ENCODE measurements at places on chromosomes 1 and 21.

DNA sequence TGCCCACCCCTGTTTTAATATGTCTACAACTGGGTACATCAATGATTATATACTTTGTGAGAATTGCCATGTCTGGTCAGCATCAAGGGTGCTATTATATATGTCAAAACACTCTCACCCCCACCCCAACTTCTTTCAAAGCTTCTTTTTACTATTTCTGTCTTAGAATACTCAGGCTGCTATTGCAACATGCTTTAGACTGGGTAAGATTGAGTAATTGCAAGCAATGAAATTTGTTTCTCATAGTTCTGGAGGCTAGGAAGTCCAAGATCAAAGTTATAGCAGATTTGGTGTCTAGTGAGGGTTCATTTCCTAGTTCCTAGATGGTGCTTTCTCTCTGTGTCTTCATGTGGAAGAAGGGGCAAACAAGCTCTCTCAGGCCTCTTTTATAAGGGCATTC, 100.5 kb upstream of the KCNK1 start:
- peak; percentile 2 for DNase-seq

- DNase-seq: peak; percentile 58
These were observed 60.9 kb downstream of the TBX19 start for GRCh38 chr1:168341483-168341975.

GRCh38 chr21:15059397-15059796, 5.4 kb downstream of the NRIP1 start:
- no peak for DNase-seq

GRCh38 chr1:61455400-61455799, 269.5 kb downstream of the TM2D1 start:
- DNase-seq: no peak

- DNase-seq: no peak
These were observed 89.5 kb upstream of the KCTD3 start for GRCh38 chr1:215477632-215478031.

DNA sequence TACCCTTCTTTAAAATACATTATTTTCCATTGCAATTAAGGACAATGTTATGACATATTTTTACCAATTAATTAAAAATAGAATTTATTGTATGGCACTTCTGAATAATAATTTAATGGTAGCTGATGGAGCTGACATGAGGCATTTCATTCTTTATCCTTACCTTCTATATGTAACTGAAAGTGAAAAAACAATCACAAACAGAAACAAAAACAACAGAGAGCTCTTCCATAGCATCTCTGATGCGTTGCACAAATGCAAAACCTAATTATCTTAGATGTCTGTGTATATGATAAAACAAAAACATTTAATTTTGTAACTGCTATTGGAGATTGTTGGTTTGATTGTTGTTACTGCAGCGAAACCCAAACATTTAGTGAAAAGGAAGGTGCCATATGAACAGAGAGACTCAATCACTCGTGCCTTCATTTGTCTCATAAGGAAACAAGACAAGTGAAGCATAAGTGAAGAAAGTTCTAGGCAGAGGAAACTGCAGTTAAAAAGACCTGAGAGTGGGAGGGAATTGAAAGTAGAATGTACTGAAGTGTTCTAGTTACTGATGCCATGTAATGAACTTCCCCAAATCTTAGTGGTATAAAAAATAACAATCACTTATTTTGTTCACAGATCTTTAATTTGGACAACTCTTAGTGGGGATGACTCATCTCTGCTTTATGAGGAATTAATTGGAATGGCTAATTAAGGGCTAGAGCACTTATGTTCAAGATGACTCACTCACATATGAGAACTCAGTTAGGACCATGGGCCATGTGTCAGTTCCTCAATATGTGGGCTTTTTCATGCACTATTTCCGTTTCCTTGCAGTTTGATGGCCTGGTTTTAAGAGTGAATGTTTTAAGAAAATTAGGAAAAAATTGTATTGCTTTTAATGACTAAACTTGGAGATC, 245.0 kb upstream of the OLFM3 start:
- no peak for DNase-seq

DNA sequence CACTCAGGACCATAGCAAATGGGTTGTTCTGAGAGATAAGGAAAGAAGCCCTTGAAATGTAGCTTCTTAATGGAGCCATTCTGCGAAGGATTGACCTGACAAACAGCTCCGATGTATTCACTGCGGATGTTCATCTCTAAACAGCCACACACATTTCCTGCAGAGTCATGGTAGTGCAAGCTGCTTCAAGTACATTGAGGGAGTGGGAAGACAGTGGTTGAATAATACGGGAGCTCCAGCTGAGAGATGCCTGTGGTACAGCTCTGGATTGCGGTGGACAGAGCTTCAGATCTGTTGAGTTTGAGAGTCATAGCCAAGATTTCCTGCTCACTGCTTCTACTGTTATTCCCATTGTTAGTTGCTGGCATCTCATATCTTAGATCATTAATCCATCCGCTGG, 86.6 kb downstream of the ZBTB18 start:
- DNase-seq: no peak

- DNase-seq: peak; percentile 6
These were observed 389.1 kb downstream of the HLX start for GRCh38 chr1:221268295-221268694.

- no peak for DNase-seq
These were observed 1.9 kb downstream of the DDAH1 start for GRCh38 chr1:85462931-85463649.

- DNase-seq: no peak
These were observed 145.1 kb upstream of the EDN2 start for GRCh38 chr1:41629571-41629970.

GRCh38 chr1:156608036-156608674, 6.9 kb upstream of the GPATCH4 start:
- peak; percentile 78 for DNase-seq

DNA sequence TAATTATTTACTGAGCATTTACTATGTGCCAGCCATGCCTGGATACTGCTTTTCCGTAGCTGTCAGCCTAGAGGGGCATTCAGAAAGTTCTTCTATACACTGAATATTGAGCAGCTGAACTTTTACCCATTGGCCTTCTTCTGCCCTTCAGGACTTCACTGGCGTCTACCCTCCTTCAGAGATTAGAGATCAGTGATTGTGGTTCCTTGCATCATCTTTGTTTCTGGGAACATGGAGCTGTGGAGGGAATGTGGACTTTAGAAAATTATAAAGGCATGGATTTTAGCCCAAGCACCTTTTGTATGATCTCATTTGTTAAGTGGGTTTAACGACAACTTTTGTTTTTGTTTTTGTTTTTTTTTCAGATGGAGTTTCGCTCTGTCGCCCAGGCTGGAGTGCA, 58.7 kb upstream of the POU3F1 start:
- no peak for DNase-seq

DNA sequence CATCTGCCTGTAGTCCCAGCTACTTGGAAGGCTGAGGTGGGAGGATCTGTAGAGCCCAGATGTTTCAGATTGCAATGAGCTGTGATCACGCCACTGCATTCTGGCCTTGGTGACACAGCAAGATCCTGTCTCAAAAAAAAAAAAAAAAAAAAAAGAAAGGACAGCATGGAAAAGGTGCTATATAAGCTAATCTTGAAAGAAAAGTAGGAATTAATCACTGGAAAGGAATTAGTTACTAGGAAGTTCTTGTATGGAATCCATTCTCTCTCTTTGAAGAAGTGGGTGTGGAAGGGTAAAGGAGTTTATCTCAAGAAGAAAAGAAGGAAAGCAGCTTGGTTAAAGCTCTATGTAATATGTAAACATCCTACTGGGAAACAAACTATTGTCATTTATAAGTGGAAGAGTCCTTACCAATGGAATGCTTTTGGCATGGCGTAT, 339.2 kb downstream of the DPYD start:
- DNase-seq: no peak

- DNase-seq: peak; percentile 84
These were observed 56.9 kb upstream of the IVNS1ABP start for GRCh38 chr1:185373813-185374529.

- DNase-seq: no peak
These were observed 42.8 kb upstream of the PPP2R5A start for GRCh38 chr1:212242288-212242984.

DNA sequence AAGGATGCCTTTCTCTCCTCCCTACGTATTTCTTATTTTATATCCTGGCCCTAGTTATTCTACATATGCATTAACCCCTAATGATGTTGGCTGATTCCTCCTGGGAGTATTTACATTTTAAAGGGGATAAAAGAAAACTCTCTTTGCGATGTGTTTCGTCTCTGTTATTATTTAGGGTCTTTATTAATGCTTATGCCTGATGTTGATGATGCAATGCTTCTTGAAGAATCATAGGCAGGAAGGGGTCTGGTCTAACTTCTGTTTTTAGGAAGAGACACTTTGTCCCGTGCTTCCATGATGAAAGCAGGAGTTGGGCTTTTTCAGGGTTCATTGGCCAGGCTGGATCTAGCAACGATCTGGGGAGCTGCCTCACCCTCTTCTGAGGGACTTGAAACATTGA, 761 bp upstream of the NPHS2 start:
- DNase-seq: no peak

DNA sequence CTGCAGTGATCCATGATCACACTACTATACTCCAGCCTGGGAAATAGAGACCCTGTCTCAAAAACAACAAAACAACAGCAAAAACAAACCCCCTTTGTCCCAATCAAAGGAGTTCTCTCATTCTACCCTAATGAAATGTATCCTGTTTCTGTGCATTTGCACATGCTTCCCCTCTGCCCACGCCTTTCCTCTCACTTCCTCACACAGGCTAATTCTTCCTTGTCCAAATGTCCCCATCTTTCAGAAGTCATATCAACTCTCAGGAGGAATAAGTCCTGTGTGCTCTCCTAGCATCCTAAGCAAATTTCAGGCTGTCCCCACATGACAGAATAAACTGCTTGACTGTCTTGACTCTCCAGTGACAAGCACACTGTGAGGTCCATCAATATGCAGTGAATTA, 8.1 kb upstream of the ATP1B1 start:
- DNase-seq: peak; percentile 79

- no peak for DNase-seq
These were observed 74.6 kb upstream of the PTGFRN start for GRCh38 chr1:116835161-116835560.

GRCh38 chr21:38925923-38926322, 120.2 kb downstream of the ETS2 start:
- peak; percentile 86 for DNase-seq

GRCh38 chr1:214186103-214186824, 94.7 kb upstream of the SMYD2 start:
- no peak for DNase-seq

DNA sequence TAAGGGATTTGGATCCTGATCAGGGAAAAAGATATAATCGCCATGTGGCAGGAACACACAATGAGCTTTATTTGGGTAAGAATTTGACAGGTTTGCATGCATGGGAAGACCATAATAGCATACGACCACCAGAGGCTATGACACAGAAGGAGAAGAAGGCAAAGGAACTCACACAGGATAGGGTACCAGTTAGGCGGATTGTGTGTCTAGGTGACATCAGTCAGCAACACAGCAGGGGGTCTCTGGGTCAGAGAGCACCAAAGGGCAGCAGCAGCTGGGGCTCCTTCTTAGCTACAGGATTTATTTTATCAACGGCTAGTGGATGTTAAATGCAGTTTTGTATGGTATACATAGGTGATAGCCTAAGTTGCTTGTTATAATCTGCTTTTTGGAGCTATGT, 551.3 kb downstream of the KCNT2 start:
- DNase-seq: no peak

DNA sequence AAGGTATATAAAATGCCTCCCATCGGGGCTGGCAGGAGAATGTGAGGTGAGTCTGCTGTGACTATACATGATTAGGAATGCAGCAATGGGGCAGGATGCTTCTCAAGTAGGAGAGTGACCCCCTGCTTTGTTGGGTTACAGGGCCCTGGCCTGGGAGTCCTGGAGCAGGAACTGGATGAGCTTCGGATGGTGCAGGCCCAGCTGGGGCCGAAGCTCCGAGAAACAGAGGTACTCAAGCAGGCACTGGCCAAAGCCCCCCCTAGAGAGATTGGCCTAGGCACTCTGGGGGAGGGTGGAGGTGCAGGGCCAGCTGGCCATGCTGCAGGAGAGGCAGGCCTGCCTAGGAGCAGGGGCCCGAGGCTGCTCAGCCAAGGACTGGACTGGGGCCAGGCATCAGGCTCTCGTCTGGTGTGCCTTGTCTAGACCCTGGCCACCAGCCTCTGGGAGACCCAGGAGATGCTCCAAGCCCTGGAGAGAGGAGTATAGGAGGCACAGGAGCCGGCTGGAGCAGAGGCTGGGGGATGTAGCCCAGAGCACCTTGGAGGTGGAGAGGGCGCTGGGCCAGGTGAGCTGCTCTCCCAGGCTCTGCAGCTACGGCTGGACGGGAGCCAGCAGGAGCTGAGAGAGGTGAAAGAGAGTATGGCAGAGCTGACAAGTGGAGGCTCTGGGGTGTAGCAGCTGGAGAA, 32.8 kb upstream of the PKP1 start:
- DNase-seq: no peak

- no peak for DNase-seq
These were observed 499 bp downstream of the C1QA start for GRCh38 chr1:22636927-22637326.

DNA sequence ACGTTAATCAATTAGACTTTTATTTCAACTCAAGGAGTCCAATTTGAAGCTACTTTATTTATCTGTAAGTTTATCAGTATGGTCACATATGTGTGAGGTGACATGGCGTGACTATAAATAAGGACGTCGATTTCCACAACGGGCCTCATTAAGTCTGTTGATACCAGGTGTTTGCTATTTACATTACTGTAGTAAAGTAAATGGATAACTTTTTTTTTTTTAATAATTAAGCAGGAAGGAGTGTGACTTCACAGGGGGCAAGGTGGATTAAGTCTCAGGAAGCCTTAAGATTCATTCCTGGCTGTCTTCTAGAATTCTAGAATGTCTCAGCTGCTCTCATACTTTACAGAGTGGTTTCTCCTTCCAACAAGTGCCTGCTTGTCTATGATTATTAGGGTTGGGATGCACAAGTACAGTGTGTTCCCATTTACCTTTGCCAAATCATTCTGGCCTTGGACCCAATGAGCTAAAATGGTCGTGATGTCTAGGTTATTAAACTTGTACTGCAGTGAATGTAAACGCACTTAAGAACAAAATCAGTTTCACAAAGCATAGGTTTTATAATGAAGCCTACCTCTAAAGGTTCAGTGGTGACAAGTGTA, 15.5 kb downstream of the MAP3K7CL start:
- DNase-seq: no peak

DNA sequence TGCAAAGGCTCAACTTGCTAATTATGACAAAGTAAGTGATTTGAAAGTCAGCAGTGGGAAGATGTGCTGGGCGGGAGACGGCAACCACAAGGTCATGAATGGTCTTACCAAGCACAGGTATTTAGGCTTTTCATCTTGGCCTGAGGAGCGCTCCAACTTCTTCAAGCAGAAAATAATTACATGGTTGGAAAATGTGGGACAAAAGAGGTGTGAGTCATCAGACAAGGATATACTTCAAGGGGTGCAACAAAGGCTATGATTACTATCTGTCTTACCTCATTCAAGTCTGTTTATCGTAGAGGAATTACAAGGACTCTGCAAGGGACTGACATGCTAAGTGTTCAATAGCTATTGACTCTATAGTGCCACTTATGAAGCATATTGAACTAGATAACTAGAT, 2005.7 kb downstream of the MRPL39 start:
- DNase-seq: no peak

GRCh38 chr1:193019442-193020026, 39.6 kb downstream of the UCHL5 start:
- DNase-seq: peak; percentile 77

GRCh38 chr1:217469983-217470382, 160.9 kb downstream of the GPATCH2 start:
- no peak for DNase-seq
